ENCODE measurements at places on chromosomes 16 and 17.

GRCh38 chr17:49454050-49454449, 39.4 kb upstream of the PHB1 start:
- no peak for DNase-seq

GRCh38 chr16:67428146-67428731, 2.7 kb upstream of the HSD11B2 start:
- DNase-seq, result peak; percentile 39

- no peak for DNase-seq
Observed at GRCh38 chr17:57296231-57296630, 39.9 kb downstream of the MSI2 start.

DNA sequence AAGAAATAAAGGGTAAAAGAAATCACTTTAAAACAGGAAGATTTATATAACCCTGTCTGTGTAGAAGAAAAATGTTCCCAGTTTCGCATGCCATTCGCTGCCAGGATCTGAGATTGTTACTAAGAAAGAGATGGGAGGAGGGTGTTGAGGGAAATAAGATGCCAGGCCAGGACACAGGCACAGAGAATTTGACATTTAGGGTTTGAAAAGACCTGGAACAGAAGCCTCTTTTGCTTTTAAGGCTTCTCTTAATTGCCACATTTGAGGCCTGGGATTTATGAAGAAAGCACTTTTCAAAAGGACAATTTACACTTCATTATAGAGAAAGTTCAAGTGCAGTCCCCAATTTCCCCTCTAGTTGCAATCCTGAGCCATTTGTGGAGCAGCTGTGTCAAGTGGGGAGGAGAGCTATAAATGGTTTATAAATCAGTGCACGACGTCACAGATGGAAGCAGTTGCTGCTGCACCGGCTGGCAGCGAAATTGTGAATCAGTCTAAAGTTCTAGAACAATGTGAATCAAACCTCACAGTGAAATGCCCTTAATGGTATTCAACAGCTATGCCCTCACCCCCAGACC, 26.5 kb upstream of the C16orf87 start:
- DNase-seq, result no peak

DNA sequence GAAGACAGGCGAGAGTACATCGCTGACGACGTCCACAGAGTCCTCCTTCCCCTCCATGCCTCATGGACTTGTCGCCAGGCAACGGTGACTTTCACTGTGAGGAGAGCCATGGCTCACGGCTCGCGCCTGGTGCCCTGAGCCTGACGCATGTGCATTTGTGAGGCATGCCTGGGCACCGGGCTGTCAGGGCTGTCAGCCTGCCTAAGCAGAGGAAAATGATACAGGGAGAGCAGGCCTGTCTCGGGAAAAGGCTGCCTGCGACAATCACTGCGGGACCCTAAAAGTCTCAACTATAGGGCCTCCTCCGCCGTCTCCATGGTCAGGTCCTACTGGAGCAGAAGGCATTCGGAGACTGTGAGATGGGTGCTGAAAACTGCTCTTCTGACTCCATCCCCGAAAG, 135.5 kb upstream of the WSB1 start:
- no peak for DNase-seq

GRCh38 chr17:39688945-39689344, 1.1 kb upstream of the PGAP3 start:
- no peak for DNase-seq

- DNase-seq, result no peak
Observed at GRCh38 chr17:15143524-15143923, 121.6 kb downstream of the PMP22 start.

- DNase-seq, result no peak
Observed at GRCh38 chr16:12087901-12088421, 111.4 kb downstream of the SNX29 start.

GRCh38 chr17:83179374-83179773, 100.0 kb downstream of the METRNL start:
- no peak for DNase-seq

GRCh38 chr17:8277317-8277716, 11.2 kb upstream of the RANGRF start:
- no peak for DNase-seq

- no peak for DNase-seq
Observed at GRCh38 chr17:80153004-80153403, 6.1 kb upstream of the EIF4A3 start.

GRCh38 chr16:65406933-65407332, 285.1 kb upstream of the CDH11 start:
- DNase-seq, result no peak

GRCh38 chr16:24801761-24802302, 43.9 kb upstream of the SLC5A11 start:
- no peak for DNase-seq

DNA sequence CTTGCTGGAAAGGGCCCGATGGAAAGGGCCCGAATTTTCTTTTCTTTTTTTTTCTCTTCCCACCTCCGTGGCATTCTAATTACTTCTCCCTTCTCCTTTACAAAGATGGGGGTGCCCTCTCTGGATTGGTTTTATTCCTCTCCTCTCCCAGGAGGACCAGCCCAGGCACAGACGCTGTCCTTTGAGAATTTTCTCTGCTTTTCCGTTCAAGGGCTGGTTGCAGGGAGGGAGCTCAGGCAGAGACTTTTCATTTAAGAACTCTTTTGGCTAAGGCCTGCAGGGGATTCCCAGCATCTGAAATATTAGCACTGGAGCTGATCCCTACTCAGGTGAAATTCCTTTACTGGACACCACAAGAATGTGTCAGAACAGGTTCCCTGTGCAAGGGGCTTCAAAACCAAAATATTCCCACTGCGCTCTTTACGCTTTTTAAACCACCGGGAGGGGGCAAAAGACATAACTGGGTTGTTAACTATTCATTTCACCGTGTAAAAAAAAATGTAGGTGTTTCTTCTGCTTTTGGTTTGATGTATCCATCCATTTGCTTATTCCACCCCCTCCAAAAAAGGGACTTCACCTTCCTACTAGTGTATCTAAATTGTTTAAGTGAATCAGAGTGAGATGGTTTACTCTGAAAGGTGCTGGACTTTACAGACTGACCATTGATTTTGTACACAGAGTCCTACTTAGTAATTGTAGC, 1.4 kb downstream of the NFAT5 start:
- DNase-seq, result no peak

- peak; percentile 64 for DNase-seq
Observed at GRCh38 chr16:85924675-85925074, 25.7 kb downstream of the IRF8 start.

DNA sequence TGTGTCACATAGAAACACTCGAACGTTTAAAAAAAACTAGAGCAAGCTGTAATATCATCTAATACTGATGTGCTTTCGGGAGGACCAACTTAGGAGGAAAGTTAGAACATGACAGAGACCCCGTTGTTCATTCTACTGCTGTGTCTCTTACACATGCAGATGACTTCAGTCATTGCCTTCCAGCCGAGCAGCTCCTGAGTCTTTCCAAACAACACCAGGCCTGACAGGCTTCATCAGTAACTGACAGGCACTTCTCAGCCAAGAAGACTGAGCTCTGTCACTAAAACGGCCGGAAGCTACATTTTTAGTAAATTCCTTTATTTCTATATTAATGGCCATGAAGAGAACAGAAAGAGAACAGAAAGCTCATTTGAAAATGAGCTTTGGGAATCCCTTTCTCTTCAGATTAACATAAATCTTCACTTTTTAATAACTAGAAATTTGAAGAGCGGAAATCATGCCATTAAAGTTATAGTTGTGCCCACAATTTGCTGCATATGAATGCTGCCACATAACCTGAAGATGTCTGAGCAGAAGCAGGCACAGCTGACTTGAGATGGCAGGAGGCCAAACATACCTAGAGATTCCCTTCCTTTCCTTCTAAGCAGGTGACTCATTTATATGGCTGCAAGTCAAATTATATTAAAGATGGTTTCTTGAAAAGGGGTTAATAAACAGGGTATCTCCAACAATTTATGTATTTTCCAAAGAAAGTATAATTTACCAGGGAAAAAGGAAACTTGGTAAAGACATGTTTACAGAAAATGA, 148.9 kb downstream of the ITFG1 start:
- no peak for DNase-seq

DNA sequence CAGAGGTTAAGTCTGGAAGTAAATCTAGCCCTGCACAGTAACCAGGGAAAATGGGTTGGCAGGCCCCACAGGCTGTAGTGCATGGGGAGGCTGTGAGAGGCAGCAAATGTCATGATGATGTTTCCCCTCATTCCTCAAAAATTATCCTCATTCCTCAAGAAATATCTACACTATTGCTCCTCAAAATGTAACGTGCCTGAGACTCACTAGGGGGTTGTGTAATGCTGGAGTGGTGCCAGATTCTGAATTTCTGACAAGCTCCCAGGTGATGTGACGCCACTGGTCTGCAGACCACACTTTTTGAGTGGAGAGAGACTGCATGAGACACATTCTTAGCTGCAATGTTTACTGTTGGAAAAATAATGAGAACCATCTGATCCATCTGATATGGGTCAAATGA, 1.2 kb upstream of the MPP3 start:
- DNase-seq, result no peak

DNA sequence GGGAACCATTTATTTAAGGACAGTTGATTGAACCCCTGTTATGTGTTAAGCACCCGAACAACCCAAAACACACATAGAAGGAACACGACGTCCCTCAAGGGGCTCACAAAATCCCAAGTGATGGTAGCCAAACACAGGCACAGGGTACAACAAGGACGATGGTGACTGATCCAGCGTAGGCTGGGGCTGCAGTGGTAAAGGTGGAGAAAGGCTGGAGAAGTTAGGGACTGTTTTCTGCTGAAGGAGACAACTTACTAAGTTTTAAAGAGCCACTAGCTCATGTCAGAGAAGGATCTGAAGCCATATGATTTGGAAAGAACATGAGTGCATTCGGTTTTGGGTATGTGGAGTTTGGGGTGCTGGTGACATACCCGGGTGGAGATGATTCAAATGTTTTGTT, 229.6 kb upstream of the TNRC6C start:
- no peak for DNase-seq

DNA sequence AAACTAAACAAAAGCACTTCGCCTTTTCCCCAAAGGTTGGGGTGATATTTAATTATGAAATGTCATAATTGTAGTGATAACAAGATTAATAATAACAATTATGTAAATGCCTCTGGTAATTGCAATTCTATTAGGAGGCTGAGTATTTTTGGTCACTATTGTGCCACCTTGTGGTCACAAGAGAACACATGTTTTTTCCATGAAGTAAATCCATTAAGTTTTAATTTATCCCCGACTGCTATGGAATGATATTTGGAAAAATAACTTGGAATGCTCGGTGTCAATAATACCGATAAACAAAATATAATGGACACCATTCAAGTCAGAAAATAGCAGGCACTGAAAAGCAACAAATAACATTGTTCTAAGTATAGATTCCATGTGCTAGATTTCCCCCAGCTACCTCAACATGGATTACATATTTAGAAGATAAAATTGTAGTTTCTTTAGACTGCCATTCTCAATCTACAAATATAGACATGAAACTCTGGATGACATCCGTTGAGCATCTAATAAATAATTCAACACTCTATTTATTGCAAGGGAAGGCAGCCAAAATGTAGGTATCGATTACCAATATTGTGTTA, 25.0 kb upstream of the KCNJ2 start:
- no peak for DNase-seq

- DNase-seq, result no peak
Observed at GRCh38 chr16:67388591-67388990, 4.7 kb downstream of the TPPP3 start.

GRCh38 chr17:31002047-31002446, 31.2 kb downstream of the RNF135 start:
- no peak for DNase-seq

DNA sequence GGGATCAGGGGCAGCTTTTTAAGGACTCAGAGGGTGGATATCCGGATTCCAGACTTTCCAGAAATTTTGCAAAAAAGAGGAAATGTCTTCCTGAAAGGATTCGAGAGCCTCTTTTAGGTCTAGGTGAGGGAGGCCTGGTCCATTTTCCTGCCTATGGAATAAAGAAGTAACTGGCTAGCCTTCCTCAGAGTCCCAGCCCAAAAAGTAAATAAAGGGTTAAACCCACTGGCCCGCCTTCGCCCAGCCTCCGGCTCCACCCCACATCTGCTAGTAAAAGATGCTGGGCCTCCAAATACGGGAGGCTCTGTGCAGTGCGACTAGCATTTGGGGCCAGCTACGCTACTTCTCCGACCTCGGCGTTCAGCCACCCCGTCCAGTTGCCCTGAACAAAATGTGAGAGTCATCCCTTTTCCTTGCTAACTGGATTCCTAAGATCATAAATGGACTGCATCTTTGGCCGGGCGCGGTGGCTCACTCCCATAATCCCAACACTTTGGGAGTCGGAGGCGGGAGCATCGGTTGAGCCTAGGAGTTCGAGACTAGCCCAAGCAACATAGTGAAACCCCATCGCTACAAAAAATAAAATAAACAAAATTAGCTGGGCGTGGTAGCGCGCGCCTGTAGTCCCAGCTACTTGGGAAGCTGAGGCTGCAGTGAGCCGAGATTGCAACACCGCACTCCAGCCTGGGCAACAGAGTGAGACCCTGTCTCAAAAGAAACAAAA, 824 bp upstream of the MPP2 start:
- DNase-seq, result peak; percentile 39

DNA sequence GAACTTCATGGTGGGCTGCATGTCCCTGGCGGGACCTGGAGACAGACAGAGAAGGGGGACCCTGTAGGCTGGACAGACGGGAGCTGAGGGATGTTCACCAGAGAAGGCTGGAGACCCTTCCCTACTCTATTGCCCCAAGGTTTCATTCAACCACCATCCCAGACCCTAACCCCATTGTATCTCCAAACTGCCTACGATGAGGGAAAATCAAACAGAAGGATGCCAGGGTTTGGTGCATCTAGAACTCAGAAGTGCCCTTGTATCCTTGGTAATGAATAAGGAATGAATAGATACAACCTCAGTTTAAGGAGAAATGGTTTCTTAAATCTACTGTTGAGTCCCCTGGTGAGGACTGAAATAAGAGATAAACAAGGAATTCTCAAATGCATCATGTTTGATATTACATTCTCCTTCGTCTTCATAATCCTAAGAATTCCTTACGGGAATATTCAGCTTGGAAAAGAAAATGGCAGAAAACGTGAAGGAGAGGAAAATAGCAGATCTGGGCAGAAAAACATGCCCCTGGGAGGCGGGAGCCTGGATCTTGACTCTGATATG, 16.4 kb downstream of the TNS4 start:
- DNase-seq, result no peak

DNA sequence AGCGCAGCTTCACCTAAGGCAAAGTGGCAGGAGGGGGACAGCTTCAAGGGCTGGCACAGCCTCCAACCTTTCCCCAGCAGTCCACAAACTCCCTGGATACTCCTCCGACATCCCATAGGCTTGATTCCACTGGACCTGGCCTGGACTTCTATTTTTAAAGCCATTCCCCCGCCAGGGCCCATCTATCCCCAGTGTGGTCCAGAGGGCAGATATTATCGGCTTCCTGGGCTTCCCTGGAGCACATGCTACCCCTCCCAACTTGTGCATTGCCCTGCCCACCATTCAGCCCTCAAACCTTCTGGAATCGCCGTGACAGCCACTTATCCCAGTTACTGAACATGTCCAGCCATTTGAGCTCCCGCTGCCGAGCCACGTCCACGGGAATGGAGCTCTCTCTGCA, 5.1 kb downstream of the TBC1D10B start:
- DNase-seq, result no peak

- no peak for DNase-seq
Observed at GRCh38 chr17:58341861-58342475, 10.0 kb downstream of the SUPT4H1 start.
